Tracheal epithelial cell (primary cell): ENCODE measurements at places on chromosomes 2 and 18. TPM values are rescaled to one million over a fixed set of nuclear protein-coding genes. Genes with fewer than 3 reads are reported as not detected.

Gene SERPINB3
- 33.7 and 83.3 TPM in 2 replicates for total RNA-seq

Gene DARS1
- 119 and 135 TPM in 2 replicates for total RNA-seq

Gene FN1
- total RNA-seq: 78.0 and 4,192 TPM in 2 replicates

Gene SLC40A1
- 1.4 and 1.7 TPM in 2 replicates for total RNA-seq

Gene UGT1A6
- 23.2 and 60.5 TPM in 2 replicates for total RNA-seq

Gene CD8B2
- total RNA-seq: not detected in 2 replicates

Gene LYG2
- total RNA-seq: not detected in 2 replicates

Gene BCL2
- total RNA-seq: 1.9 and 2.6 TPM in 2 replicates

Gene TNFAIP6
- under 0.01 and 6.0 TPM in 2 replicates for total RNA-seq

Gene NT5C1B
- total RNA-seq: not detected in 2 replicates

Gene SMYD1
- not detected in 2 replicates for total RNA-seq

Gene GNAL
- total RNA-seq: 17.1 and 32.4 TPM in 2 replicates

Gene PSMA8
- total RNA-seq: not detected in 2 replicates

Gene RIT2
- total RNA-seq: 0.24 TPM in 1 of 2 replicates, not detected in the other

Gene FAHD2A
- 25.6 and 38.3 TPM in 2 replicates for total RNA-seq

Gene GREB1L
- total RNA-seq: 2.1 and 2.7 TPM in 2 replicates

Gene INPP5D
- 21.9 and 66.3 TPM in 2 replicates for total RNA-seq

Gene LONRF2
- total RNA-seq: under 0.01 TPM in 1 of 2 replicates, not detected in the other

Gene DLX2
- under 0.01 TPM in 1 of 2 replicates, not detected in the other for total RNA-seq

Gene SERPINB12
- 0.43 and 0.48 TPM in 2 replicates for total RNA-seq

Gene TCF7L1
- total RNA-seq: 0.64 and 1.7 TPM in 2 replicates

Gene SATB2
- total RNA-seq: 1.3 and 1.7 TPM in 2 replicates

Gene ZNF396
- 0.72 and 1.5 TPM in 2 replicates for total RNA-seq

Gene SH3RF3
- total RNA-seq: under 0.01 and 0.24 TPM in 2 replicates

Gene CAPN10
- 19.4 and 21.9 TPM in 2 replicates for total RNA-seq

Gene ALLC
- not detected in 2 replicates for total RNA-seq

Gene TRIM43
- total RNA-seq: 0.48 TPM in 1 of 2 replicates, not detected in the other

Gene CFAP221
- total RNA-seq: 0.72 TPM in 1 of 2 replicates, not detected in the other

Gene CRYGC
- not detected in 2 replicates for total RNA-seq
